ENCODE measurements at places on chromosomes 2 and 18. TPM values are rescaled to one million over a fixed set of nuclear protein-coding genes. Genes with fewer than 3 reads are reported as not detected.

Gene CROCC2
- not detected for total RNA-seq

Gene ZNF396
- 0.61 TPM for total RNA-seq

Gene MAL
- total RNA-seq, result not detected

Gene HOXD11
- total RNA-seq, result 6.7 TPM

Gene VSNL1
- total RNA-seq, result not detected

Gene TSPYL6
- total RNA-seq, result not detected

Gene COL6A3
- 0.15 TPM for total RNA-seq

All from A549 treated with ZK216348 at 1 μM for 4 hours (cell line).